ENCODE measurements at places on chromosomes 1 and 21.

DNA sequence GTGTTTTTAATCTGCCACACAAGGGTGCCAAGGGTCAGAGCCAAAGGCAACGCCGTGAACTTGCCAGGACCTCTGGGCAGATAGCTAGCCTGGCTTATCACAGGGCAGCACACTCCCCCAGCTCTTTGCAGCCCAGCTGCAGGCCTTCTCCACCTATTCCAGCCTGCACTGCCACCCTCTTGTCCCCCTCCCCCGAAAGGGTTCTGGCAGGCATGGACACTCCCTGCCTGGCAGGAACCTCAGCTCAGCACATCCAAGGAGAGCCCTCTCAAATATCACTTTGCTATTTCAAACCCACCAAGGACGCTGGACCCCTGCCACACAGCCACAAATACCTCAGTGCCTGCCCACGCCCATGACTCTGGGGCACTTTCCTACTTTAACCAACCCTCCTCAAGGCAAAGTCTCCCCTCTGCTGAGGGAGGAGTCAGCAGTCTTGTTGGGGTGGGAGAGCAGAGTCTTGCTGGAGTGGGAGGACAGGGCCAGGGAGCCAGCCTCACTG, 9.1 kb downstream of the SSBP3 start:
- no peak overlapping the region for H3K27ac ChIP-seq
- H3K4me1 ChIP-seq = peaks cover 7% of the 10 kb centered on the region
- no peak overlapping the region for H3K4me3 ChIP-seq
- no peak for DNase-seq
- H3K27me3 ChIP-seq = no peaks in the 10 kb centered on the region
- H3K36me3 ChIP-seq = peaks cover 72% of the 10 kb centered on the region

- no peaks in the 10 kb centered on the region for H3K27me3 ChIP-seq
- H3K4me1 ChIP-seq = no peaks in the 10 kb centered on the region
- H3K4me3 ChIP-seq = no peak overlapping the region
- no peak overlapping the region for H3K27ac ChIP-seq
- H3K36me3 ChIP-seq = no peaks in the 10 kb centered on the region
Measured at GRCh38 chr1:157431751-157432150, 120.6 kb downstream of the FCRL5 start.

GRCh38 chr1:100308777-100309176, 42.8 kb downstream of the RTCA start:
- H3K4me1 ChIP-seq = no peaks in the 10 kb centered on the region
- no peaks in the 10 kb centered on the region for H3K27me3 ChIP-seq
- no peak overlapping the region for H3K27ac ChIP-seq
- no peak for DNase-seq
- no peaks in the 10 kb centered on the region for H3K36me3 ChIP-seq
- H3K4me3 ChIP-seq = no peak overlapping the region

DNA sequence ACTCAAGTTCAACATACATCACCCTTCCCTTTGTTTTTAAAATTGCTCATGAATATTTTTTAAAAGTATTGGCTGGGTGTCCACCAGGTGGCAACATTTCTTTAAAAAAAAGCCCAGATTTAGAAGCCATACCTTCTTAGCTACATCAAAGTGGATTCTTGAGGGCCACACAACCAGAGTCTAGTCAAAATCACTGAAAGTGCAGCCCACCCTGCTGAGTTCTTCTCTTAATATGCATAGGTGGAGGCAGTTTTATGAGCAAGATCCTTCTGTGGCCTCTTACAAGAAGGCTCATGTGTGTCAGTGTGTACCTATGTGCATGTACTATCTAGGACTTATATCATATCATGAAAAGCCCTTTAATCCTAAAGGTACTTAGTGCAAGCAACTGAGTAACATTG, 16.9 kb upstream of the GNG12 start:
- H3K27ac ChIP-seq = no peak overlapping the region
- no peaks in the 10 kb centered on the region for H3K36me3 ChIP-seq
- H3K27me3 ChIP-seq = no peaks in the 10 kb centered on the region
- no peaks in the 10 kb centered on the region for H3K4me1 ChIP-seq
- DNase-seq = no peak

GRCh38 chr1:56578963-56579875, at the start of gene PLPP3:
PLPP3 (minus strand) TSS chr1:56579563; CDS start chr1:56579016, 547 bp downstream.
- peaks cover 14% of the 10 kb centered on the region for H3K27me3 ChIP-seq
- DNase-seq = no peak
- H3K4me1 ChIP-seq = peaks cover 3% of the 10 kb centered on the region
- H3K4me3 ChIP-seq = peak within 1 kb of the TSS; percentile 42
- H3K27ac ChIP-seq = no peak within 1 kb of the TSS

- no peak for DNase-seq
- no peak overlapping the region for H3K27ac ChIP-seq
- no peaks in the 10 kb centered on the region for H3K27me3 ChIP-seq
- peaks cover 3% of the 10 kb centered on the region for H3K4me1 ChIP-seq
Measured at GRCh38 chr1:48216941-48217340, 5.6 kb upstream of the SLC5A9 start.

DNA sequence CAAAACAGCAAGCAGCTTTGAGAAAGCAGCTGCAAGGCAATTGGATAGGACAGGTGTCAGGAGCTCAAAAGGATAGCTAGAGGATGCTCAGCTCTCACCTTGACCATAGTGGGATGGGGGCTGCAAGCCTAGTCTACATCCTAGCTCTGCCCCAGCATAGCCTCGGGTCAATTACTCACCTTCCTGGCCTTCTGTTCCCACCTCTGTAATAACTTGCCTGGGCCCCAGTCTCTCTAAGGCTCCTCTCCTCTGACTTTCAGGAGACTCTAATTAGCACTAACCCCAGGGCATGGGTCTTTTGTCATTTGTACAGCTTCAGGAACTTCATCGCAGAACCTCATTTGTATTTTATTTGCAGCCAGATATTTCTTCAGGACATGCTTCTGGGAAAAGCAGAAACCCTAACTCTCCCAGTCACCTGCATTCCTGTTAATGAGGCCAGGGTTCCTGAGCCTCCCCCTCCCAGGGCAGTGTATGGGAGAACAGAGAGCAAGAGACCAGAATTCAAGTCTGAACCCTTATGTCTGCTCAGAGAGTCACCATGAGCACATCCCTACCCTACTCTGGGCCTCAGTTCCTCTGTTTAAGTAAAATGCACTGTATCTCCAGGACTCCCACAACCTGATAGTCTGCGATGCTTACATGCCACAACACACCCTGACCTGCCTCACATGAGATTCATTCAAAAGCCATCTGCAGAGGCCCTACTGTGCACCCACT, 108.1 kb downstream of the MATN1 start:
- no peaks in the 10 kb centered on the region for H3K36me3 ChIP-seq
- DNase-seq = no peak
- H3K4me1 ChIP-seq = no peaks in the 10 kb centered on the region
- H3K4me3 ChIP-seq = no peak overlapping the region

DNA sequence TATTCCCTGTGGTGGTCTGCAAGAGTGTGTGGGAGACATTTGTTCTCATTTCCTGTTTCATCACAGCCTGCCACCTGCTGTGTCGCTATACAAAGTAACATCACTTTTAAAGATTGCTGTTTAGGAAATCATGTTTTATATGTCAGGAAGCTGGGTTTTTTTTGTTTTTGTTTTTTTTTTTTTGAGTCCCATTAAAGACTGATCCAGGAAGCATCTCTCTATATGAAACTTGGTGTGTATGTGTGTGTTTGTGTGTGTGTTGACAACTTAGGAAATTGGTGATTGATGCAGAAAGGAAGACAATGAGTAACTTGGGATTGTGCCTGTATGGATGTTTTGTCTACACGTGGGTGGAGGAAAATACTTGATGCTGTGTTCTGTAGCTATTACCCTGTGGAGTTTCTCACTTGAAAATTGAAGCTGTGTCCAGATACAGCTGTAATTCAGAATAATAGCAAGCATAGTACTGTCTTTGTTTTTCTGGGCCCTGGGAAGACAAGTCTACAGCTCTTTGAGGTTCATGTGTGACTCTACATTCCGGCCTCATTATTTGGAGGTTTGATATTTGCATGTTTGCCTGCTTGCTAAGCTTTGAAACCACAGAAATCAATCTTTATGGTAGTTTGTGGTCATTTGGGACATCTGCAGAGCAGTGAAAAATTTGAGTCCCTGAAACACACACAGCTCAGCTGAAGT, 47.9 kb downstream of the LAMC1 start:
- DNase-seq = no peak
- H3K4me3 ChIP-seq = no peak overlapping the region
- no peaks in the 10 kb centered on the region for H3K4me1 ChIP-seq
- H3K27ac ChIP-seq = no peak overlapping the region
- H3K27me3 ChIP-seq = no peaks in the 10 kb centered on the region

- H3K36me3 ChIP-seq = no peaks in the 10 kb centered on the region
- no peak for DNase-seq
- no peak overlapping the region for H3K4me3 ChIP-seq
Measured at GRCh38 chr1:7393136-7393535, 378.0 kb upstream of the VAMP3 start.

- no peak overlapping the region for H3K27ac ChIP-seq
- no peak for DNase-seq
- H3K27me3 ChIP-seq = no peaks in the 10 kb centered on the region
- no peak overlapping the region for H3K4me3 ChIP-seq
- H3K4me1 ChIP-seq = peaks cover 4% of the 10 kb centered on the region
- no peaks in the 10 kb centered on the region for H3K36me3 ChIP-seq
Measured at GRCh38 chr1:15168479-15168878, 14.9 kb downstream of the TMEM51 start.

DNA sequence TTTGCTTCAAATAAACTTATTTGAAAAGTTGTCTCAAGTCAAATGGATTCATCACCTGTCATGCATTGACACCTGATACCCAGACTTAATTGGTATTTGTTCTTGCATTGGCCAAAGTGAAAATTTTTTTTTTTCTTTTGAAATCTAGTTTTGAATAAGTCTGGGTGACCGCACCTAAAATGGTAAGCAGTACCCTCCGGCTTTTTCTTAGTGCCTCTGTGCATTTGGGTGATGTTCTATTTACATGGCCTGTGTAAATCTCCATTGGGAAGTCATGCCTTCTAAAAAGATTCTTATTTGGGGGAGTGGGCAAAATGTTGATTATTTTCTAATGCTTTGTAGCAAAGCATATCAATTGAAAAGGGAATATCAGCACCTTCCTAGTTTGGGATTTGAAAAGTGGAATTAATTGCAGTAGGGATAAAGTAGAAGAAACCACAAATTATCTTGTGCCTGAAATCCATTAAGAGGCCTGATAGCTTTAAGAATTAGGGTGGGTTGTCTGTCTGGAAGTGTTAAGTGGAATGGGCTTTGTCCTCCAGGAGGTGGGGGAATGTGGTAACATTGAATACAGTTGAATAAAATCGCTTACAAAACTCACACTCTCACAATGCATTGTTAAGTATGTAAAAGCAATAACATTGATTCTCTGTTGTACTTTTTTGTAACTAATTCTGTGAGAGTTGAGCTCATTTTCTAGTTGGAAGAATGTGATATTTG, 11.9 kb downstream of the TARDBP start:
- no peak for DNase-seq
- no peak overlapping the region for H3K27ac ChIP-seq
- no peaks in the 10 kb centered on the region for H3K27me3 ChIP-seq
- peaks cover 69% of the 10 kb centered on the region for H3K36me3 ChIP-seq
- H3K4me1 ChIP-seq = no peaks in the 10 kb centered on the region

DNA sequence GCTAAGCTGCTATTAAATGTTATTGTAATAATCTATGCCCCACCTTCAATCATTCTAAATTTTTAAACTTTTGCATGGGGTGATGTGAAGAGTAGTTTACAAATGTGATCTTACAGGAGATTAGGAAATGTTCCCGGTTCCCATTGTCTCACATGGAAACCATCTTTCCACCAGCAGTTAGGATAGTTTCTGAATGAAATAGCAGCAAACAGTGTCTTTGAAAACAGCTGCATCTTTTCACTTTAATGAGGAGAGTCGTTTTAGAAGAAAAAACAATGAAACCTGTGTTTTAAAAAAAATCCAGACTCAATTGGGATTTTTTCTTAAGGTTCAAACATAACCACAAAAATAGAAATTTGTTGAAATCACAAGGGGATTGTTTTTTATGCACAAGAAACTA, 134.2 kb downstream of the TLR5 start:
- no peaks in the 10 kb centered on the region for H3K27me3 ChIP-seq
- H3K4me1 ChIP-seq = no peaks in the 10 kb centered on the region
- H3K4me3 ChIP-seq = no peak overlapping the region
- no peak for DNase-seq
- no peak overlapping the region for H3K27ac ChIP-seq

DNA sequence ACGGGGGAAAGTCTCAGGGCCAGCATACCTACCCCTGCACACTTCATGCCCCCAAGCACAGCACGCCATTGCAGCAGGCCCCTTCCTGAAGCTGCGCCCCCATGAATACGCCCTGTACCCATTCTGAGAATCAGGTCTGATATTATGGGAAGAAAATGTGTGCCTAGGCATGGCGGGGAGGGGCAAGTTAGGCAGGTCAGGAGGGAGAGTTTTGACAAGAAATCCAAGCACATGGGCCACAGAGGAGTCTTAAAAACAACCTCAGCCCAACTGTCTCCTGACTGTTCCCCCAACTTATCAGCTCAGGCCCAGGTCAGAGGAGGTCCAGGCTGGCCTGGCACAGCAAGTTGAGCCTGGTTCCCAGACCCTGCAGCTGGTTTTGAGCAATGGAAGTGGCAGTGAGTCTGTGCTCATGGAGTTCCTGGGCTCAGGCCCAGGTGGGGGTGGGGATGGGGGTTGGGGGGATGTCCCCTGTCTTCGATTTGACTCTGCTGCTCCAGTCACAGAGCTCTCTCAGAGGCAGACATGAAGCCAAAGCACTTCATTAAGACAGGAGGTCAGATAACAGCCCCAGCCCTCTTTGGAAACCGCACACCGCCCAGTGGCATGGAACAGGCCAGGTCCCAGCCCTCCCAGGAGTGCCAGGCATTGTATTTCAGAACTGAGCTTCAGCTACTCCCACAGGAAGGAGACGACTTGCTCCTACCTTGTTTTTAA, 20.6 kb upstream of the BCAR3 start:
- peaks cover 19% of the 10 kb centered on the region for H3K4me1 ChIP-seq
- no peak overlapping the region for H3K4me3 ChIP-seq
